Stimulated activated CD4-positive, alpha-beta T cell treated with anti-CD3 and anti-CD28 coated beads, Interleukin-15, amount 100 ng/mL, for 1 hour (primary cell): ENCODE measurements at places on chromosomes 6 and 20.

DNA sequence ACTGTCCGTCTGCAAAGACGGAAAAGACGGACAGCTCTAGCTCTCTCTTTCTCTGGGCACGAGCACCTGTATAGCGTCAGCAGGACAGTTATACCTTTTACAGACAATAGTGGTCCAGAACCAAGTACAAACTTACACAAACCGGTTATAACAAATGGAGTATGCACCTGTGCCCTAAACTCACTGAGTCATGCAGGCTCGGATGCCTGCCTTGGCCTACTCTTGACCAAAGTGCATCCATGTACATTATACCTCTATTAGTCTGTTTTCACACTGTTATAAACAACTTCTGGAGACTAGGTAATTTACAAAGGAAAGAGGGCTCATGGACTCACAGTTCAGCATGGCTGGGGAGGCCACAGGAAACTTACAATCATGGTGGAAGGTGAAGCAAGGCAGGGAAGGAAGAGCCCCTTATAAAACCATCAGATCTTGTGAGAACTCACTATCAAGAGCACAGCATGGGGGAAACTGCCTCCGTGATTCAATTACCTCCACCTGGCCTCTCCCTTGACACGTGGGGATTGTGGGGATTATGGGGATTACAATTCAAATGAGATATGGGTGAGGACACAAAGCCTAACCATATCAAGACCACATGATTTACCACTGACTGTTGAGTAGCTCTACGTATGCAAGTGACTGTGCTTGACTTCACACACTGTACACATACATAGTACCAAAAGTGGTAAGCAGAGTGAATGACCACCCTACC, 23.1 kb downstream of the MAN1A1 start:
- DNase-seq: no peak

DNA sequence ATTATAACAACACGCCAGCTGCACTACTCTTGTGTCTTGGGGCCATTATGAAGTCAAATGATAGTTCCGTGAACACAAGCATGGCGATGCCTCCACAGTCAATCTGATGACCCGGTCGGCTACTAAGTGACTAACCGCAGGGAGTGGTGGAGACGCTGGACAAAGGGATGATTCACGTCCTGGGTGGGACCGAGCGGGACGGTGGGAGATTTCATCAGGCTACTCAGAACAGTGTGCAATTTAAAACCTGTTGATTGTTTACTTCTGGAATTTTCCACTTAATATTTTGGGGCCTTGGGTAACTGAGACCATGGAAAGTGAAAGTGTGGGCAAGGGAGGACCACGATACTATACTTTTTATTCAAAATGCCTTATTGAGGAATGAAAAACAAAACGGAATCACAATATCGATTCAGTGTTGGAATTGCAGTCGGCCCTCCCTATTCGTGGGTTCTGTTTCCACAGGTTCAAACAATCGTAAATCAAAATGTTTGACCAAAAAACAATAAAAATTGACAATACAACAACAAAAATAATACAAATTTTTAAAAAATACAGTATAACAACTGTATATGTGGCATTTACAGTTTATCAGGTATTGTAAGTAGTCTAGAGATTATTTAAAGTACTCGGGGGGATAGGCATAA, 66.5 kb downstream of the MYLK4 start:
- DNase-seq: no peak

DNA sequence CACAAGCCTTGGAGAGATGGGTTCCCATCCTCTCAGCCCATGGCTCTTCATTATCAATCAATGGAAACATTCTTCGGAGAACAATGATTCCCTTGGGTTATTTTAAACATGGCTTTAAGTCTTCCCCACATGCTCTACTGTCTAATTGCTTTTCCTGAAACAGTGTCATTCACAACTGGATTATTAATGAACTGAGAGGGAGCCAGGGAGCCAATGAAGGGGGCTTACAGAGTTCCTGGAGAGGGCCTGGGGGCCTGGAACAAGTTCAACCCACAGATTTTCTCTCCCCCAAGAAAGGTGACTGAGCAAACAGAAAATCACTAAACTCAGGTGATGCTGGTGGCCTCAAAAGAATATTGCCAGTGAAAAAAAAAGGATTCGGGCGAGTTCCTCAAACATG, 1.3 kb upstream of the PPP1R16B start:
- no peak for DNase-seq

GRCh38 chr20:36989797-36990196, 38.3 kb upstream of the SAMHD1 start:
- no peak for DNase-seq

- DNase-seq: no peak
Measured at GRCh38 chr6:136440203-136440602, 110.0 kb downstream of the MAP7 start.

GRCh38 chr20:19964289-19965265, 52.6 kb upstream of the NAA20 start:
- no peak for DNase-seq

GRCh38 chr6:16274483-16274882, 36.1 kb downstream of the GMPR start:
- DNase-seq: no peak

GRCh38 chr6:158686791-158687381, 37.0 kb downstream of the SYTL3 start:
- no peak for DNase-seq

GRCh38 chr20:47392721-47393073, 36.2 kb upstream of the ZMYND8 start:
- no peak for DNase-seq

DNA sequence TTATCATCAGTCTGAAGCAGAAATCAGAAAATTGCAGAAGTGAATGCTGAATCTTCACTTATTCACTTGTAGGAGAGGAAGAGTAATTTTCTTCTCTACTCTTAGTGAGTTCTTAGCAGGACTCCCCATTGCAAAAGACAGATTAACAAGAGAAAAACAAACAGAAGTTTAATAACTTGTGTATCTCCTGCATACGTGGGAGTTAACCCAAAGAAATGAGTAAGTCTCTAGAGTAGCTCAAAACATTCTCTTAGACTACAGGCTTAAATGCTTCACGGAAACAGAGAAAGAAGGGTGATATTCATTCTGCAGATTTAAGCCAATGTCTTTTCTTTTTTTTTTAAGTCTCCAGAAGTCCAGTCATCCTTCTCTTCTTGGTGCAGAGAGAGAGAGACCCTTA, 97.9 kb upstream of the TMEM181 start:
- DNase-seq: no peak

- DNase-seq: no peak
Measured at GRCh38 chr6:149340200-149340599, 22.7 kb downstream of the TAB2 start.

- DNase-seq: no peak
Measured at GRCh38 chr6:88670369-88670768, 293.0 kb downstream of the RNGTT start.

DNA sequence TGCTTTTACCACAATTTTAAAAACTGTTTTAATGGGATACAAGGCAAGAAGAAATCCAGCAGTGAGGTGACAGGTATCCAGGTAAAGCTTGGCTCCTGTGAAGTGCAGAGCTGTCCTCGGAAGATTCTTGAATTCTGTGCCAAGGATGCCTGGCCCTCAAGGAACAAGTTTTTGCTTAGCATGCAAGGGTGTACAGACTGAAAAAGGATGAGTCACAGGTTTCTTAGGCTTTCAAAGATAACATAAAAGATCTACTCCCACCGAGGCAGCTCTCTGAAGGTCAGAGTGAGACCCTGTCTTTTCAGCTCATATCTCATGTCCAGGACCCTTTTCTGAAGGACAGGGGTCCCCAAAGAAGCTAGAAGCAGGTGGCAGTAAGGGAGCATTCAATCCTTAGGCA, 83.3 kb downstream of the CHD6 start:
- no peak for DNase-seq

DNA sequence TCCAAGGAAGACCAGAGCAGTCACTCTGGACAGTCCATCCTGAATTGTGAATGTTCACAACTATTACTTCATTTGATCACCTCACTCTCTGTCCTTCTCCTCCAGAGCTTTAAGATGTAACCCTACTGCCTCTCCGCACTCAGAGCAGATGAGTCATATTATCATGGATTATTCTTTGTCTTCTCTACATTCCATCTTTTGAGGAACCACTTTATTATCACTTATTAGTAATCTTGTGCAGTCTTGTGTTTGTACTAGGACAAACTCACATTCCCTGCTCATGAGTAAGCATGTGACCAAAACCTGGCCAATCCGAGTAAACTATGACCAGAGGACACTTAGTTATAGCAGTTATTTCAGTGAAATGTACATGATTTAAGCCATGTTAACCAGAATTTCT, 401.5 kb upstream of the ADGRB3 start:
- no peak for DNase-seq

GRCh38 chr6:79377047-79377446, 142.6 kb upstream of the HMGN3 start:
- DNase-seq: no peak

GRCh38 chr20:905396-905961, 10.7 kb downstream of the ANGPT4 start:
- no peak for DNase-seq

DNA sequence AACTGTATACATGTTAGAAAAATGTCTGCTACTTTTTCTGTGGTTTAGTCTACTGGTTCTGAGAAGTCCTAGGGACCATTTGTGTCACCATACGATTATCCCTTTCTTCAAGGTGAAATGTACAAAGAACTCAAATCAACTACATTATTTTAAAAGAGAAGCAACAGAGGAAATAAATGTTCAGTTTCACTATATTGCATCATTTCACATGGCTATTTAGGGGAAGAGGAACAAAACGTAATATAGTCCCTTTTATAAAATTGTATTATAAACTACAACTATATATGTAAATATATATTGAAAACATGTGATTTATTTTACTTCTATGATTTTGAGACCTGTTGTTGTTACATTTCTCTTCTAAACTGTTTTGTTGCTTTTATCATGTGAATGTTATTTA, 1308.0 kb downstream of the EPHA7 start:
- no peak for DNase-seq

- no peak for DNase-seq
Measured at GRCh38 chr6:169415179-169415578, 161.5 kb upstream of the THBS2 start.
